Activated T-cell treated with anti-CD3 and anti-CD28 coated beads, Interleukin-2, amount 50 U/mL, for 72 hours (primary cell): ENCODE measurements at places on chromosomes 5 and 9.

DNA sequence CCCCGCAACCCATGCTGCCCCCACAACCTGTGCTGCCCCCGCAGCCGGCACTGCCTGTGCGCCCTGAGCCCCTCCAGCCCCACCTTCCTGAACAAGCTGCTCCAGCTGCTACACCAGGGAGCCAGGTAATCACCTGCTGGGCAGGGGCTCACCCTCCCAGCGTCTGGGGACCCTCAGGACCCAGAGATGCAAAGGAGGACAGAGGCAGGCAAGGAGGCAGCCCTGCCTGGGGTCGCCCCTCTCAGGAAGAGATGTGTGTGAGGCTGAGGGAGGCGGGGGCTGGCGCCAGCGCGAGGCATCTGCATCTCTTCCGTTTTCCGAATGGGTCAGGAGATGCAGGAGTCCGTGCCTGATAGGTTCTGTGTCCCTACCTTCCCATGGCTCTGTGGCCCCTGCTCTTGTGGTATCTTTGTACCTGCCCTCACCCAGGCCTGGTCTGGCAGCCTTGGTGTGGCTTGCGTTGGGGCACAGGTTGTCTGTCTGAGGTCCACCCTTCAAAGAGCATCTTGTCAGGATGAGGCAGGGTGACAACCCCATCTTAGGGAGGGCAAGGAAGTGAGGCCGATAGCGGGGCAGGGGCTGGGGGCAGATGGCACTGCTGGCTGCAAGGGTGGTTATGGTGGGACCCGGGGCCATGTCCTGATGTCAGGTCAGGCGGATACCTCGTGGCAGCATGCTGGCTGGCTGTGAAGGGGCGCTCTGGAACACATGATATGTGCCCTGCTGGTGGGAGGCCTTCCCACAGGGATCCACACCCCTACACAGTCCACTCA, 75.7 kb downstream of the WNK2 start:
- DNase-seq: no peak

- DNase-seq: no peak
Measured at GRCh38 chr9:88501086-88501485, 33.9 kb upstream of the NXNL2 start.

DNA sequence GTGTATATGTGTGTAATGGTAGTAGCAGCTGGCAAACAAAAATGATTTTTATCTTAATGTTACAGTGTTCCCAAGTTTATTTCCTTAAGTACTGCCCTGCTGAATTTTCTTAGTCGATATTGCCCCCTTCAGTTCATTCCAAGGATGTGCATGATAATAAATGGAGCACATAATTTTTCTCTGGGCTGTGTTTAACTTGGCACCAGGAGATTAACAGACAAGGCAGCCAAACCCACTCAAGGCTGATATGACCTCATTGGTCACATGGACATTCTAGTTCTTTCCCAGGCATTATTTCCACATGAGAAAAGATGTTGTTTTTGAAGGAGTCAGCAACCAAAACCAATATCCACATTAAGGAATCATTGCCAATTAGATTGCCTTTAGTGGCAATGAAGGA, 61.8 kb downstream of the COX7C start:
- no peak for DNase-seq

DNA sequence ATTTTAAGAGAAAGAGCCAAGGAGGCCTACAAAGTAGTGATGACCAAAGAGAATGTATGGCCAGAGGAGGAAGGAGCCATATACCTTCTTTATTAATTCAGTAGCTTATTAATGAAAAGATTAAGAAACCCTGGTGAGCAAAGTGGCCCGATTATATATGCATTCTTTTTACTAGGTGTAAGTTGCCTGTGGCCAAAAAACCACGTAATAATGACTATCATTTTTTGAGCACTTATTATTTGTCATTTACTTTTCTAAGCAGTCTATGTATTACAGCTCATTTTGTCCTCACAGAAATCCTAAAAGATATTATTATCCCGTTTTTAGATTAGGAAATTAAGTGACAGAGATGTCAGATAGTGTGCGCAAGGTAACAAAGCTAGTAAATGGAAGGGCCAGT, 3.0 kb downstream of the CWC27 start:
- no peak for DNase-seq

DNA sequence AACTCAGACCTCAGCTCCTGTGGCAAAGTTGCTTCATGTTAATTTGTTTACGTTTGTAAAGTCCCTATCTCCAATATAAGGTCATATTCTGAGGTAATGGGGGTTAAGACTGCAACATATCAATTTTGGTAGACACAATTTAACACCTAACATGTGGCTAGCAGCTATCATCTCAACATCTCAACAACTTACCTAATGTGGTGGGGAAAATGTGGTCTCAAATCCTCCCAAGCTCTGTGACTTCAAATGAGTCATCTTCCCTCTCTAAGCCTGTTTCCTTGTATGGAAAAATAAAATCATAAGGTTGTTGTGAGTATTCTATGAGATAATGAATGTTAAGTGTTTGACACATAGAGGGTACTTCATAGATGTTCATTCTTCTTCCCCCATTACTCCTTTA, 443.3 kb downstream of the CDK5RAP2 start:
- DNase-seq: no peak

GRCh38 chr9:79984429-79985067, 412.8 kb downstream of the TLE4 start:
- no peak for DNase-seq

DNA sequence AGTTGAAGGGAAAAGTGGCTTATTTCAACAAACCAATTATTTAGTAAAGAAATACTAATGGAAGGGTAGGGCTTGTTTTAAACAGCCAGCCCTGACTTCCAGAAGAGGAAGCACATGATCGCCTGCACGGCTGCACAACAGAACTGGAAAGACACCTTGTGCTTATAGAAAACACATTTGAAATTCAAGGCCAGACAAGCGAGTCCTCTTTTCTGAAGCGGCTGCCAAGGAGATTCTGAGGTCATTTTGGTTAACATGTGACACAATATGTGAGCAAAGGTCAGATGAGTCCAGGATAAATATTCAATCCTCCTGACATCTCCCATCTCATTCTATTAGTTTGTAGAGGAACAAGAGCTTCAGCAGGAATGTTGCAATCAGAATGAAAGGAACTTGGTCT, 461.4 kb upstream of the ST8SIA4 start:
- no peak for DNase-seq

GRCh38 chr5:177133853-177134696, 502 bp downstream of the NSD1 start:
- DNase-seq: peak; percentile 59

- DNase-seq: no peak
Measured at GRCh38 chr5:1552521-1553255, 28.9 kb upstream of the LPCAT1 start.

DNA sequence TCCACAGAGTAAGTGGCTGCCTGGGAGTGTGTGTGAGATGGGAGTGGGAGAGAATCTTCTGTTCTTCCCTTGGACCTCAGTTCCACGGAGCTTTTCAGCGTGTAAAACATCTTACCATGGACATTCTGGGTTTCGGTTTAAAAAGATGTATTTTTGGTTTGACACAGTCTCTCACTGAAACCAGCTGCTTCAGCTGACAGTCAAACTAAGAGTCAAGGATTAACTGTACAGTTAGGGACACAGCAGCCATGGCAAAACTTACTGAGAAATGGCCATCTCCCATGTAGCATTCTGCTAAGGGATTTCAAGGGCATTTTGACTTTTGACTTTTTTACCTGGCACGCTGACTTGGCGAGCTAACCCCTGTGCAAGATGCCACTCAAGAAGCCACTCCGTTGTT, 93.8 kb upstream of the IL12B start:
- DNase-seq: no peak

GRCh38 chr5:54390015-54390414, 65.5 kb upstream of the HSPB3 start:
- no peak for DNase-seq

- no peak for DNase-seq
Measured at GRCh38 chr5:153974813-153975163, 63.9 kb downstream of the FAM114A2 start.

- DNase-seq: no peak
Measured at GRCh38 chr5:62310426-62311143, 4.6 kb downstream of the KIF2A start.

- DNase-seq: no peak
Measured at GRCh38 chr5:103617090-103617489, 54.5 kb upstream of the NUDT12 start.

DNA sequence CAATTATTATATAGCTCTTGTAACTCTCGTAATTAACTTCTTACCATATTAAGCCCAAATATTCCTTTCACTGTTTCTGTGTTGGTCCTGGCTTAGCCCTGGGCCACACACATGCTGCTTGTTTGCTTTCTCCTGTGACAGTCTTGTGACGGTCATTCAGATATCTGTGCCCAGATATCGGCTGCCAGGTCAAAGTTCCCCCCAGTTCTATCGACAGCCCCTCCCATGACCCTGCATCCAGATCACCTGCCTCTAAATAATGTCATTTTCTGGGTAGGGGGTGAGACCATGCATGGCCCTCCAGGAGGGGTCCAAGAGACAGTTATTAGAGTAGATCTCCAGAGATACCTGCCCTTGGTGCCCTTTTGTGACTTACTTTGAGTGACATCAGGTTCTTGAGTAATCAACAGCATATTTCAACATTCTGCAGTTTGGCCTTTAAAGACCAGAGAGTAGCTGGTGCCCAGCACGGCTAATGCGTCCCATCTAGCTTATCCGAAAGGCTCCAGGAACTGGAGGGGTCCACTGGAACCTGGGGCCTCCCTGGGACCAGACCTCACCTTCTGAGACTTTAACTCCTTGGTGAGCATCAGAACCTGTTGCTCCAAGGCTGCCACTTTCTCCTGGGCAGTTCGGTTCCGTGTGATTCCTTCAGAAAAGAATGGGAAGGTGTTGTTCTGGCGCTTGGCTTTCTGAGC, 26.9 kb downstream of the TBC1D2 start:
- DNase-seq: no peak

DNA sequence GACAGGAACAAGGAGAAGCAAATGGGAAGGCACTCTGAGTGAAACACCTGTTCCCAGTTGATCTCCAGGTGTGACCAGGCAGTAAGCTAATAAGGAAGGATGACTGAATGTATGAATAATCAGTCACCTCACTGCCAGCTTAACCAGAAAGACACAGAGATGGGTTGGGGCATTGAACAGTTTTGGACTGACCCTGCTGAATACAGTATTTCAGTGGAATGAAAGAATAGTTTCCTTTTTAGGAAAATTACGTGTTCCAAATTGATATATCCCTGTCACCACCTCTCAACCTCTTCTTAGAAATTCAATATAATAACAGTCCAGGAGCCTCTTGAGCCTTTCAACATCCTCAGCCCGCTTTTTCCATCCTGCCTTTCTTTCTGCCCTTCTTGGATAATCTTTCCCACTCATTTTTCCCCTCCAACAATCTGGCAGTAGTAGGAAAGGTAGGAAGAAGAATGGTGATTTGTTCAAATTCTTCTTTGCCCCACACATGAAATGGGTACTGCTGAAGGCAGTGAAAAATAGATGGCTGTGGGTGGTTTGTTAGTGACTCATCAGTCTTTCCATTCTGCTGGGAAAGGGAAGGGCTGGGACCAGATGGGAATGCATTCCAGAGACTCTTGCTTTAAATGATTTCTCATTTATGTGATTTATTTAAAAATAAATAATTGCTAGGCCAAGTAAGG, 117.9 kb downstream of the ZSWIM6 start:
- DNase-seq: no peak

GRCh38 chr9:129340427-129341170, 162.5 kb upstream of the IER5L start:
- DNase-seq: no peak

GRCh38 chr5:154268073-154268472, 77.5 kb downstream of the GALNT10 start:
- no peak for DNase-seq

GRCh38 chr5:72848474-72849428, 32.3 kb downstream of the TNPO1 start:
- peak; percentile 55 for DNase-seq

DNA sequence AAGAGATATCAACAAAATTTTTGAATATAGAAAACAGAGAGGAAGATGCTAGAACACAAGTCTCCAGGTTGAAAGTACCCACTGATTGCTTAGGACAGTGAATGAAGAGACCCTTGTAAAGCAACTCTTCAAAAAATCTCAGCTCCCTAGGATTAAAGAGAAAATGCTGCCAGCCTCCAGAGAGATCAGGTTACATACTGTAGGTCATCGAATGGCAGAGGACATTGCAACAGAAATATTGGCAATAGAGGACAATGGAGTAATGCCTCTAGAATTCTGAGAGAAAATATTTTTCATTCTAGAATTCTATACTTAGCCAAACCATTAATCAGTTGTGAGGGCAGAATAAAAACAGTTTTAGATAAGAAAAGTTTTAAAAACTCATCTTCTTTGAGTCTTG, 43.1 kb upstream of the ELL2 start:
- no peak for DNase-seq

GRCh38 chr5:139383993-139384590, 995 bp upstream of the SLC23A1 start:
- DNase-seq: no peak

GRCh38 chr5:149156435-149157083, 15.3 kb downstream of the ABLIM3 start:
- DNase-seq: no peak

- DNase-seq: no peak
Measured at GRCh38 chr5:137101544-137101943, 397.6 kb downstream of the SPOCK1 start.

DNA sequence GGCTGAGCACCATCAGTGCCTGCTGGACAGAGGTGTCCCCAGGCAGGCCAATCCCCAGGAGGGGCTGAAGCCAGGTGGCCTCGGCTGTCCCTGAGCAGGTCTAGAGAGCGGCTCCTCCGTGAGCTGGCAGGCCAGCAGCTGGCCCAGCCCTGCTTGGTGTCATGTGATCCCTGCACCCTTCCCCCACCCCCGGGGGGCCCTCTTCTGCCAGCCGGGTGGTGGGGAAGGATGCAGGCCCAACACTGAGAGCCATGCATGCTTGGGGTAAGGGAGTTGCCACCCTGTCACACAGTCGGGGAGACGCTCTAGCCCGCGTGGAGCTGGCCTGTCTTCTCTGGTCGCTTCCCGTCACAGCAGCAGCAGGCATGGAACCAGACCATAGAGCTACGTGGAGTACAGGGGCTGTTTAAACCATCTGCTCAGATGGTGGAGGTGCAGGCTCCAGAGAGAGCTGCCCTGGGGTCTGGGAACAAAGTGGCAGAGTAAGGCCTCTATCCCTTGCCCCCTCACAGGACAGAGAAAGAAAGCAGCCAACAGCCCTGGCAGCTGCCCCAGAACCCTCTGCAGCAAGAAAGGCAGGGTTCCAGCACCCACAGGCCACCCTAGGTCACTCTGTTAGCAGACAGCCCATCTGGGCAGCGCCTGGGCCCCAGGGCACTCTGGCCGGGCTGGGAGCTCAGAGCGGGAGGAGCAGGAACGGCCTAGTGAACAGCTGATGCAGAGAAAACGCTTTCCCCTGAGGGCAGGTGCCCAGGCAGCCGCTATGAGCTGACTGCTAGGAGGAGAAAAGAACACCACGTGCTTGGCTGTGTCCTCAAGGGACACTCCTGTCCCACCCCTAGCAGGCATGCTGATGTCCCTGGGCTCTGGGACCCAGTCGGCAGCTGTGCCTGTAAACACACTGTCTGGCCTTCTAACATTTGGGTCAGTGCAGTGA, 6.8 kb downstream of the RALGDS start:
- DNase-seq: no peak
